NCI-H1092 treated with DMSO at 0.1 percent for 48 hours (cell line): ENCODE measurements at places on chromosomes 16 and 17.

DNA sequence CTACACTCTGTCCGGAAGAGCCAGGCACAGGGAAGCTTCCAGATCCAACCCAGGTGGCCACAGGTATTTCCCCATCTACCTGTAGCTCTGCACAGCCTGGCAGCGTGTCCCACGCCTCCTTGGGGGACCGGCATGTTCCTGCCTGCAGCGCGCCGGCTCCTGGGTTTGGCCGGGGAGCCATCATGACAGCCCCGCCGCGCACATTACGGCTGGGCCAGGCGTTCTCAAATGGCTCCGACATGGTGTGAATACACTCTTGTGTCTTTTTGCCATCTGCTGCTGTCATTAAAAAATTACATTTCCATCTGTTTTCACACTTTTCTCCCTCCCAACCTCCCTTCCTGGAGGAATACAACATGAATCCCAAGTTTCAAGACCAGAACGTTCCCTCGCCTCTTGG is 8.0 kb upstream of the GINS2 start:
- DNase-seq = no peak

GRCh38 chr16:55625843-55626242 is 29.9 kb upstream of the SLC6A2 start:
- DNase-seq = no peak

GRCh38 chr16:19696328-19696727 is 21.7 kb downstream of the KNOP1 start:
- DNase-seq = peak; percentile 91

- peak; percentile 91 for DNase-seq
Observed at GRCh38 chr17:61862975-61863800, at the start of gene BRIP1. BRIP1 (minus strand) TSS chr17:61863528; CDS start chr17:61861539, 1,989 bp downstream.

GRCh38 chr17:19756546-19756945 is 8.4 kb upstream of the ALDH3A1 start:
- no peak for DNase-seq

- no peak for DNase-seq
Observed at GRCh38 chr16:2210009-2210332, 692 bp downstream of the BRICD5 start.

DNA sequence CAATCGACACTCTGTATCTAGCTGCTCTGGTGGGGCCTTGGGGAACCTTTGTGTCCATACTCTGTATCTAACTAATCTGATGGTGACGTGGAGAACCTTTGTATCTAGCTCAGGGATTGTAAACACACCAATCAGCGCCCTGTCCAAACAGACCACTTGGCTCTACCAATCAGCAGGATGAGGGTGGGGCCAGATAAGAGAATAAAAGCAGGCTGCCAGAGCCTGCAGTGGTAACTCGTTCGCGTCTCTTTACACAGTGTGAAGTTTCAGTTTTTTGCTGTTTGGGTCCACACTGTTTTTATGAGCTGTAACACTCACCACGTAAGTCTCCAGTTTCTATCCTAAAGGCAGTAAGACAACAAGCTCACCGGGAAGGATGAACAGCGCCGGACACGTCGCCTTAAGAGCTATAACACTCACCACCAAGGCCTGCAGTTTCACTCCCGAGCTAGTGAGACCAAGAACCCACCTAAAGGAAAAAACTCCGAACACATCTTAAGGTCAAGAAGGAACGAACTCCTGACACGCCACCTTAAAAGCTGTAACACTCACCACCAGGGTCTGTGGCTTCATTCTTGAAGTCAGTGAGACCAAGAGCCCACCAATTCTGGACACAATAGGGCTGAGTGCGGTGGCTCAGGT is 64.6 kb downstream of the KPNA2 start:
- DNase-seq = no peak

- DNase-seq = no peak
Observed at GRCh38 chr16:86723689-86724088, 145.3 kb downstream of the FOXL1 start.

DNA sequence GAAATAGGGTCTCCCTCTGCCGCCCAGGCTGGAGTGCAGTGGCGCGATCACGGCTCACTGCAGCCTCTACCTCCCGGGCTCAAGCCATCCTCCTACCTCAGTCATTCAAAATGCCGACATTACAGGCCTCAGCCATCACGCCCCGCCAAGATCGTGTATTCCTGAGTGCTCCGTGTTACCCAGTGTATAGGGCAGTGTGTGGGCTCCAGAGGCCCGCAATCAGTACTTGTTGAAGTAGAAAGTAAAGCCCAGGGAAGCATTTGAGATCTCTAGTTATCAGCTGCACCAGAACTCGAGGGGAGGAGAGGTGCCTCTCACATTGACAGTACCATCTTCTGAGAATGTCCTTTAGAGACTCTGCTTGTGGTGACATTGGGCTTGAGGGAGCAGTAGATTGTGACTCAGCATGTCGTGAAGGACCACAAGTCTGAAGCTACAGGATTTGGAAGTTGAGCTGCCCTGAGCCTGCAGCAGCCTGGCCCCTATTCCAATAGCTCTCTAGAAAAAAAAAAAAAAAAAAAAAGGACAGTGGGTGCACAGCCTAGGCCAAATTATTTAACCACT is 1.1 kb upstream of the PRPSAP1 start:
- no peak for DNase-seq

DNA sequence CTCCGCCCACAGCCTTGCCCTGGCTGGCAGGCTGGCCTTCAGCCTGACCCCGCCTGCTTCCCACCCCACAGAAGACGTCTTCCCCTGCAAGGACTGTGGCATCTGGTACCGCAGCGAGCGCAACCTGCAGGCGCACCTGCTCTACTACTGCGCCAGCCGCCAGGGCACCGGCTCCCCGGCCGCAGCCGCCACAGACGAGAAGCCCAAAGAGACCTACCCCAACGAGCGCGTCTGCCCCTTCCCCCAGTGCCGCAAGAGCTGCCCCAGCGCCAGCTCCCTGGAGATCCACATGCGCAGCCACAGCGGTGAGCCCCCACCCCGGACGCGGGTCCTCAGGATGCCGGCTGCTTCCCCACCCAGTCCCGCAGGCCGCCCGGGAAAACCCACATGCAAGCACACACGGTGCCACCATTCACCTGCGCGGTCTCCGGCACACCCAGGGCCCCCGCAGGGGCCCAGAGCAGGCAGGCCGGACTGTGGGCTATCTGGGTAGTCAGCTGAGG is 38.2 kb upstream of the ZC3H18 start:
- DNase-seq = no peak

DNA sequence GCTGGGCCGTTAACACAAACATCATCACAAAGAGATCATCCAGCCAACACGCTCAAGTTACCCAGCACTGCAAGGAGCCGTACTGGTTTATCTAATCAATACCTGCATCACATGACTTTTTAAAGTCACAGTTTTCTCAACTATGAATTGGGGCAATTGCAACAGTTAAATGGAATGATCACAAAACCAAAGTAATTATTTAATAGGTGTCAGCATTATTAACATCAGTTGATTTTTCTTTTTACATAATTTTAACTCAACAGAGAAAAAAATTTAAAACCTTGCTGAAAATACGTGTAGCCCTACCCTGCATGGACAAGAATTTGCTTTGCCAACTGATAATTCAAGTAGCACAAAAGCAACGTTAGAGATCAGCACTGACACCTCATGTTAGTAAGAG is 95.7 kb upstream of the SOX9 start:
- DNase-seq = no peak

GRCh38 chr17:4693416-4693815 is 10.5 kb downstream of the PELP1 start:
- DNase-seq = no peak

DNA sequence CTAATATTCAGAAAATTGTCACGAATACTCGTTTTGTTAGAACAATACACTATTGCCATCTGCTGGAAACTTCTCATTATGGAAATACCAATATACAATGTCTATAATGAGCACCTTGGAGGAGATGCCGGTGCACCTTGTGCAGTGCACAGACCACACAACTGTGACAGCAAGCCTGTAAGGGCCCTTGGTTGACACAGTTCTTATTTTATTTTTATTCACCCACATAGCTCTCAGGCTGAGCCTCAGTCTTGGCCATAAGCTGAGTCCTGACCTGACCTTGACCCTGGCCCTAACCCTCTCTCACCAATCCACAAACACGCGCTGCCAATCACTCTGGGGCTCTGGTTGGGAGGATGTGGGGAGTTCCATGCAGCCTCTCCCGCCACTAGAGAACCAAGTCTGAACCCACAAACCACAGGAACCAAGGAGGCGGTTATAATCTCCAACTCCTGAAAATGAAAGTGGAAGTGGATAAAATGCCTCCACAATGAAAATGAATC is 7.6 kb downstream of the AIPL1 start:
- no peak for DNase-seq

DNA sequence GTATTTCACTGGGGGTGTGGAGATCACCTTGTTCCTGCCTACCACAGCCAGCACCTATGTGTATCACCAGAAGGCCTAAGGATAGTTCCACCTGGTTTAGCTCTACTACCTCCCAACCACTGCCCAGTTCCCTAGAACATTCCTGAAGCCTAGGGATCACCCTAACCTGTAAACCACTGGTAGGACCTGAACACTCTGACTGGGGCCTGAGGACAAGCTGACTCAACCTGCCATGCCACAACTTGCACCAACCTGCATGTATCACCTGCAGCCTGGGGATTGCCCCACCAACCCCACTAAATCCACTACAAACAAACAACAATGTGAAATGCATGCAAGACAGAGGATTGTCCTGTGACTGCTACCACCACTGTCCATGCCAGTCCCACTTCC is 128.1 kb downstream of the KIF2B start:
- no peak for DNase-seq

DNA sequence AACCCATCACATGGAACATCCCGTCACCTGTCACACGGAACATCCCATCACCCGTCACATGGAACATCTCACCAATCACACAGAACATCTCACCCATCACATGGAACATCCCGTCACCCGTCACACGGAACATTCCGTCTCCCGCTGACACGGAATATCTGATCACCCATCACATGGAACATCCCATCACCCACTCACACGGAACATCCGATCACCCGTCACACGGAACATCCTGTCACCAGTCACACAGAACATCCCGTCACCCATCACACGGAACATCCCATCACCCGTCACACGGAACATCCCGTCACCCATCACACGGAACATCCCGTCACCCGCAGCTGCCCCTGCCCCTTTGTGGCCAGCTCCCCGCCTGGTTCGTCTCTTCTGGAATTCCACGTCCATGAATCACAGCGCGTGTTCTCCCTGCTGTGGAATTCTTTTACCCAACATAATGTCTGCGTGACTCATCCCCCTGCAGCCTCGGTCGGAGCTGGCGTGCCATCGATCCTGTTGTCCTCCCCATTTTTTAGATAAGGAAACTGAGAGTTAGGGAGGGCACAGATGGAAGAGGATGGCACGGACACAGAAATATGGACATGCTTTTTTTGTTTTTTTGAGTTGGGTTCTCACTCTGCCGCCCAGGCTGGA is 5.6 kb downstream of the CPNE7 start:
- DNase-seq = no peak

- no peak for DNase-seq
Observed at GRCh38 chr16:23564575-23565363, 7.2 kb downstream of the UBFD1 start.

- DNase-seq = no peak
Observed at GRCh38 chr17:1485423-1486376, 6.8 kb downstream of the MYO1C start.

- DNase-seq = no peak
Observed at GRCh38 chr17:74579900-74580299, 12.2 kb downstream of the CD300LD start.

DNA sequence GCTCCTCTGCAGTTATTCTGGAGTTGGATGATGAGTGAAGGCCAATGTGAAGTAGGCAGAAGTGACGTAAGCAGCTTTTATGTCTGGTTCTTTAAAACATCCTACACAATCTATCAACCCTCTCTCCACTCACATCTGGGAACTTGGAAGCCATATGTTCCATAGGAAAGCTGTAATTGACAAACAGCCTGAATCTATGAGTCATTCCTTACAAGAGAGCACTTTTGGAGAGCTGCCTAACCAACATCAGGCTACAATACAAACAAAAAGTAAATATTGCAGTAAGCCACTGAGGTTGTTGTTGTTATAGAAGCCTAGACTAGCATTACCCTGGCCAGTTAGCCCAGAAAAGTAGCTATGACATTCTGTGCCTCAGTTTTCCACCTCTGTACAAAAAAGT is 5.9 kb downstream of the CCL7 start:
- no peak for DNase-seq

GRCh38 chr17:32565401-32565800 is 78.6 kb downstream of the CDK5R1 start:
- no peak for DNase-seq

DNA sequence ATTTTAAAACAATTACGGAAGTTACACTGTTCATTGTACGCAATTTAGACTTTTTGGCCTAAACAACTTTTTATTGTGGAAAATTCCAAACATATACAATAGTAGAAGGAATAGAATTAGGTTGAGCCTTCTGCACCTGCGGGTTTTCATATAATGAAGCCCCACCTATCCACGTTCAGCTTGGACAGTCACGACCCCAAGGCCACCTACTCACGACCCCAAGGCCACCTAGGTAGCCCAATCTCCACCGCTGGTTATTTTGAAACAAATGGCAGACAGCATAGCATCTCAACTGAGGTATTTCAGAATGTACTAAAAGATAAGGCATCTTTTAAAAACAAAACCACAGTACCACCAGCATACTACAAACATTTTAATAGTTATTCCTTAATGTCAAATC is 631 bp downstream of the NLRC5 start:
- DNase-seq = no peak

GRCh38 chr17:67557921-67558320 is 159.8 kb upstream of the NOL11 start:
- DNase-seq = no peak

- DNase-seq = no peak
Observed at GRCh38 chr16:81094771-81095251, 1.4 kb downstream of the GCSH start.

DNA sequence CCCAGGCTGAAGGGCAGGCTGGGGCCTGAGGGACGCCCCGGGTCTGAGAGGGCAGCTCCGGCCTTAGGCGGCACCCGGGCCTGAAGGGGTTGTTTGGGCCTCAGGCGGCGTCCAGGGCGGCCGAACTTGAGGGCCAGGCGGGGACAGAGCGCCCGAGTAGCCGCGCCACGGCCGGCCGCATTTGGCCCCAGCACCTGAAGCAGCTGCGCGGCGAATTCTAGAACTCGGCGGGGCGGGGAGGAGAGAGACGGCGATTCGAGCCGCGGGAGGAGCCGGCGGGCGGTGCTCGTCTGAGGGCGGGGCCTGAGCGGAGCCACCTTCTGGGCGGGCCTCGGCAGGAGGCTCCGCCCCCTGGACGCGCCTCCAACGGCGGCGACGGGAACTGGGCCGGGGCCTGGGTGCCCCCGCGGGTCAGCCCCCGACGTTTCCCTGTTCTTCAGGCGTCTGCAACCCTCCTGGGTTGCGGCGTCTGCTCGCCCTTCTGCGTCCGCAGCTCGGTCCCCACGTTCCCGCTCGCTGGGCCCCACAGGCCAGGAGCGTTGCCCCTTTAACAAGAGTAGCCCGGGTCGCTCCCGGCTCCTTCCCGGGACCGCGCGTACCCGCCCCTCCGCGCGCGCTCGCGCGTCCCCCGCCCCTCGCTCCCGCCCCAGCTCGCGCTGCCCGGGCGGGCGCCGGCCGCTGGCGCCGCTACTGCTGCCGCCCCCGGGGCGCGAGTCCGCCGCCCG is at the start of the genes INCA1 and KIF1C:
TSS of gene INCA1 (minus strand) at position 221 of the 725 bp plus-strand sequence. CDS start 3,085 bp downstream, outside the sequence.
TSS of gene KIF1C (plus strand) at position 649 of the 725 bp plus-strand sequence. CDS start 2,297 bp downstream, outside the sequence.
- peak; percentile 84 for DNase-seq

GRCh38 chr17:68937890-68938514 is 17.2 kb downstream of the ABCA8 start:
- DNase-seq = no peak

- no peak for DNase-seq
Observed at GRCh38 chr16:86952769-86953168, 364.4 kb downstream of the C16orf95 start.

GRCh38 chr16:54030451-54030850 is 256.1 kb downstream of the IRX3 start:
- DNase-seq = no peak
